ENCODE measurements at places on chromosomes 1 and 21. TPM values are rescaled to one million over a fixed set of nuclear protein-coding genes. Genes with fewer than 3 reads are reported as not detected.
A peak's percentile ranks its signal among the peaks of the same experiment; 100 is the strongest.

Gene BTF3L4
- 42.4 TPM for polyA plus RNA-seq

Gene ADGRB2
- 6.1 TPM for polyA plus RNA-seq

Gene AQP10
- 0.05 TPM for polyA plus RNA-seq

Gene TRABD2B
- 6.1 TPM for polyA plus RNA-seq

Gene RHEX
- 8.5 TPM for polyA plus RNA-seq

Gene NR1I3
- polyA plus RNA-seq: 0.27 TPM

Gene KCNK1
- polyA plus RNA-seq: 8.8 TPM

Gene C4BPA
- polyA plus RNA-seq: 0.91 TPM

Gene KRTAP10-7
- not detected for polyA plus RNA-seq

Gene PCBP3
- 4.6 TPM for polyA plus RNA-seq

Gene HJV
- polyA plus RNA-seq: 0.11 TPM

Gene LMOD1
- 731 TPM for polyA plus RNA-seq

Gene FAM78B
- polyA plus RNA-seq: 1.4 TPM

Gene CLCA4
- polyA plus RNA-seq: 11.7 TPM

GRCh38 chr1:216323344-216323743, 99.9 kb downstream of the USH2A start:
- no peak for DNase-seq

DNA sequence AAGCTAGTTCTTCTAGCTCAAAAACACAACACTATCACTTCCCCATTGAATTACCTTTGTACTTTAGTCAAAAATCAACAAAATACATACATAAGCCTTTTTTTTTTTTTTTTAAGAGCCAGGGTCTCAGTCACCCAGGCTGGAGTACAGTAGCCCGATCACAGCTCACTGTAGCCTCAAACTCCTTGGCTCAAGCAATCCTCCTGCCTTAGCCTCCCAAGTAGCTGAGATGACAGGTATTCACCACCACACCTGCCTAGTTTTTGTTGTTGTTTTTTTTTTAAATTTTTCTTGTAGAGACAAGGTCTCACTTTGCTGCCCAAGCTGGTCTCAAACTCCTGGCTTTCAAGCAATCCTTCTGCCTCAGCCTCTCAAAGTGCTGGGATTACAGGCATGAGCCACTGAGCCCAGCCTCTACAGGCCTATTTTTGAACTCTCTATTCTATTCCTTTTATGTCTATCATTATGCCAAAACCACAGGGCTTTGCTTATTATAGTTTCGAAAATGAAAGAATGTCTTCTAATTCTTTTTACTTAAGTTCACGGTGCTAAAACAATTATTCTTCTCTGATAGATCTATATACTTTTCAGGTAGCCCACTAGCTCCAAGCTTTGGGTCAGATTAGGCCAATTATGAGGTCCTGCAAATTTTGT, 29.6 kb downstream of the GPBP1L1 start:
- no peak for DNase-seq

DNA sequence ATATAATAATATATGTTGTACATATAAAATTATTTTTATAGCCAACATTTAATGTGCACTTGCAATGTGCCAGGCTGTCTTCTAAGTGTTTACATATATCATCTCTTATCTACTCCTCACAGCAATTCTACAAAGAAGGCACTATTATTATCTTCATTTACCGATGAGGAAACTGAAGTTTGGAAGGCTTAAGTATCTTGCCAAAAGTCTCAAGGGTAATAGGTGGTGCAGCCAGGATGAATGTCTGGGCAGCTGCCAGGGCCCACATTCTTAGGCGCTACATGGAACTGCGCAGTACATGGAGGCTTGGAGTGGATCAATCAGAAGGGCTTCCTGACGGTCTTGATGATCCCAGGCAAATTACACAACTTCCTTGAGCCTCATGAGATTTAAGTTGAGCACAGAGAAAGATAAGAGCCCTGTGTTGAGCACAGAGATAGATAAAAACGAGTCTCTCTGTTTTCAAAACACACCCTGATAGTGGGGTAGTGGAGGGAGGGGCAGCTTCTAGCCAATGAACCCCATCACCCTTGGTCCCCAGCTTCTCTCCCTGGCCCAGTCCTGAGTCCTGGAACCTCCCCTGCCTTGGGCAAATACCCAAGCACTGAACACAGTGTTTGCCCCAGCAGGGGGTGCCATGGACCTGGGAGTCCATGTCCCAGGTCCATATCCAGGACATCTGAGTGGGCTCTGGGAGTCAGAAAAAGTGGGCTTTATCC, 9.2 kb downstream of the POU3F1 start:
- DNase-seq: no peak

GRCh38 chr1:186463511-186463910, 2.6 kb upstream of the PDC start:
- no peak for DNase-seq

GRCh38 chr1:43963006-43963405, 6.8 kb upstream of the DPH2 start:
- DNase-seq: no peak

- DNase-seq: no peak
Observed at GRCh38 chr1:11764115-11764514, 2.1 kb downstream of the C1orf167 start.

- DNase-seq: no peak
Observed at GRCh38 chr1:3644273-3644672, 5.6 kb downstream of the WRAP73 start.

GRCh38 chr1:4215391-4215790, 315.3 kb upstream of the C1orf174 start:
- DNase-seq: no peak

DNA sequence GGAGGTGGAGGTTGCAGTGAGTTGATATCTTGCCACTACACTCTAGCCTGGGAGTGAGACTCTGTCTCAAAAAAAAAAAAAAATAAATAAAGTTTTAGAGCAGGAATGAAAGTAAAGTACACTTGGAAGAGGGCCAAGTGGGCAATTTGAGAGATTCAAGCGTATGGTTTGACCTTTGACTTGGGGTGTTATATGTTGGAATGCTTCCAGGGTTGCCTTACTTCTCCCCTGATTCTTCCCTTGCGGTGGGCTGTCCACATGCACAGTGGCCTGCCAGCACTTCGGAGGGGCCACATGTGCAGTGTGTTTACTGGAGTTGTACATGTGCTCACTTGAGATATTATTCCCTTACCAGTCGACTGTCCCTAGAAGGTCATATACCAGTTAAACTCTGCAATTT, 295.5 kb upstream of the PROX1 start:
- DNase-seq: no peak

GRCh38 chr1:59367301-59368007, 70.6 kb downstream of the FGGY start:
- peak; percentile 8 for DNase-seq

GRCh38 chr1:116260621-116261020, 112.4 kb upstream of the ATP1A1 start:
- DNase-seq: no peak

GRCh38 chr1:84582802-84583587, 8.8 kb upstream of the CTBS start:
- DNase-seq: no peak

DNA sequence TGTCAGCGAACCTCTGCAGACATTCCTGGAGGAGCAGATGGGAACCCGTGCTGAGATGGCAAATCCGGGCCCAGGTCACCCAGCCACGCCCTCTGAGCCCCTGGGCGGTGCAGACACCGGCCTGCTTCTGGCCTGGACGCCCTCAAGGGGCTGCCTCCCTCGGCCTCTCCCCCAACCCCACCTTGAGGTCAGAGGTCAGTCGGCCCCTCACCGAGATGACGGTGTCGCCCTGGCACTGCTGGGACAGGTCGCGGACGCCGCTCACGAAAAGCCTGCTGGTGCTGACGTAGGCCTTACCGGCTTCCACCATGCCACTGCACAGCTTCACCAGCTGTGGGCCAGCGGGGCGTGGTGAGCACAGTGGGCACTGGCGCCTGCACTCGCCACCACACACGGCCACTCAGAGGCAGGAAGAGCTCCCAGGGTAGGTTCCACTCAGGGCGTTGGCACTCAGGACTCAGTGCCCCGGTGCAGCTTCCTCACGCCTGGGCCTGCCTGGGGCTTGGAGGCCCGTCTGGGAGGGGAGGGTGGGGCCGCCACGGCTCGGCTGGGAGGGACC, 4.7 kb downstream of the ACAP3 start:
- DNase-seq: no peak

GRCh38 chr1:215651867-215652266, 84.8 kb downstream of the KCTD3 start:
- no peak for DNase-seq

DNA sequence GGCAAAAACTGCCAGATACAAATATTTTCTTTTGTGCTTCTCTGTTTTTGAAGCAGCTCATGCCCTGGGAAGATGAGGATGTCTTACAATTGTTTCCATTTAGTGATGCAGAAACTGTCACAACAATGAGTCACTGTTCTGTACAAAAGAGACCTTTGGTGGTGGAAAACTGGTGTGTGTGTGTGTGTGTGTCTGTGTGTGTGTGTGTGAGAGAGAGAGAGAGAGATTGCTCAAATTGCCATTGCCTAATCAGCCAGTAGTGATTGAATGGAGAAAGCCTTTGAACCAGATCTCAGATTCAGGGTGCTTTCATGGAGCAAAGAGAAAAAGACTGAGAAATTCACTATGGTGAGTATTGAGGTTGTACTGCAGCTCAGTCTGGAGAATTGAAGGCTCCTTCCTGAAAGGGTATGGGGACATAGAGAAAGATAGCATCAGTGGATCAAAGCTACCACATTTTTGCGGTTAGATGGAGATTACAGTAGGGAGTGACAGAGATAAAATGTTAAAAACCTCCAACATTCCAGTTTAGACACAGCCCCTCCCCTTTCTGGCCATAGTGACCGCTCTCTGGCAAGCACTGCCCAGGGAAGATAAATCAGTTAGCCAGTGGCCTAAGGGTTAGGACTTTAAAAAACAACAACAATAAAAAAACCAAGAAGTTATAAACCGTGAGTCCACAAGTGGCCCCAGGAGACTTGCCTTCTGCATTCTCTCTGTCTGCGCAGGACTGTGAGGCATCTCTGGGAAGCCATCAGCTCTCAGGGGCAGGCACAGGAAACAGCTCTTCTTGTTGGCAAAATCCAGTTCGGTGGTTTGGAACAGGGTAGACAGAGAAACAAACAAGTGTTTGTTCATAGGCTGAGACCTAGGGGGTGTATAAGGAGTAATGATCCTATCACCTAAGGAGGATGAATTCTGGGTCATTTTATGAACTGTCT, 406.5 kb downstream of the DUSP10 start:
- DNase-seq: no peak

DNA sequence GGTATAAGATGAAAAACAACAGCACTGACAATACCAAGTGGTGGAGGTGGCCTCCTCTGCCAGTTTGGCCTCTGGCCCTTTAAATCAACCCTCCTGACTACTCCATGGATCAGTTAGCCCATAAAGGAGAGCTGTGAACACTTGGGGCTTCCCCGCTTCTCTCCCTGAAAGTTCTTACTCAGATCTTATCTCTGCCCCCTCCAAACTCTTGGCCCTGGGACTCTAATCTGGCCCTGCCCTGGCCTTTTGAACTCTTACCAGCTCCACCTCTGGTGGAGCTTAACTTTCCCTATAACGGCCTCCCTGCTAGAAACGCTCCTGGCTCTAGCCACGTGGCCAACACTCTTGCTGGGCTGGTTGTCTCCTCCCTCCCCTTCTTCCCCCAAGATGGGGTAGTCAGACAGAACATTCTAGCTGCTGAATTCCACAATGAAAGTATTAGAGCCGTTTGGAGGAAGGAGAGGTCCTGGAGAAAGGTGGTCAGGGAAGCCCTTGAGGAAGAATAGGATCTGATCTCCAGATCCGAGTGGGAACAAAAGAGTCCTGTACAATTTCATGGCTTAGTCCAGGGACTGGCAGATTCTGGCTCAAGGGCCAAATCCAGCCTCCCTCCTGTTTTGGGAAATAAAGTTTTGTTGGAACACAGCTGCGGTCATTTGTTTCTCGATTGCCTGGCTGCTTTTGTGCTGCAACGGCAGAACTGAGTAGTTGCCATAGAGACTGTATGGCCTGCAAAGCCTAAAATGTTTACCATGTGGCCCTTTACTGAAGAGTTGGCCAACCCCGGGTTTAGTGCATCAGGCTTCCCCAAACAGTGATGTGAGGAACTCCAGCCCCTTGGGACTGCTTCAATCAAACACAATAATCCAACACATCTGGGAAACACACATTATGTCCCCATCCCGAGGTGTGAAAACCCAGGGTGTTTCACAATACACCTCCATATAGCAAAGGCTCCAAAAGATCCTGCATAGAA, 9.5 kb upstream of the PIGR start:
- no peak for DNase-seq

DNA sequence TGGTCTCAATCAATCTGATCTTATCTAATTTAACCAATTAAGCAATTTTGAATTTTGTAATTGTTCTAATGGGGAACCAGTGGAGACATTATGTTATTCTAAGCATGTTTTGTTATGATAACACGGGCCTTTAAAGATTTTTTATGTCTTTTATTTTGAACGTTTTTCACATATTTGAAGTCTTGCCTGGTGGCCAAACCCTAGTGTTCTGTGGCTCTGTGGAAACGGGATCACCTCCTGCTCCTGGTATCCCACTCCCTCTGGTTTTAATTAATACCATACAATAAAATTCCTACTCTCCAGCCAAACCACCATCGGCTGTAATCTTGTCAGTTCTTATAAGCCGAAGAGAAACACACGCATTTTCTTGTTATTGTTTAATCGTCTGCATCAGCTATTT, 22.9 kb upstream of the LMO4 start:
- no peak for DNase-seq

GRCh38 chr1:67308136-67308535, 463 bp downstream of the IL12RB2 start:
- no peak for DNase-seq

- peak; percentile 25 for DNase-seq
Observed at GRCh38 chr1:175742790-175743459, 470 bp downstream of the TNR start.

- DNase-seq: no peak
Observed at GRCh38 chr1:101520302-101520701, 283.5 kb downstream of the S1PR1 start.

DNA sequence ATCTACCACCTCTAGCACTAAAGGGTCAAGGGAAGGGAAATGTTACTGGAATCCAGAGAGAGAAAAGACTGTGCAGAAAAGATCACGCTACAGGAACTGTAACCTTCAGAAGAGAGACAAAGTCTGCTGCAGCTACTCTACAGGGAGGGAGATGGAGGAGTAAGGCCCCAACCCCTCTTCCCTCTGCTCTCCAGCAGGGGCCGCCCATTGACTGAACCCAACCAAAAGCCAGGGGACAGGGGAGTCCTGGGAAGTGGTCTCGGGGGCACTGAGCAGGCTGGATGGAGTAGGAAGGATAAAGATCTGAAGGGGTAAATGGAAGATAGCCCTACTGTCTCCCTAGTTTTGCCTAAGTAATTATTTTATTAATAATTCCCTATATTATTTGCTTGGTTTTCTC, 72.8 kb upstream of the NR5A2 start:
- DNase-seq: no peak

GRCh38 chr1:111977378-111977777, 12.1 kb downstream of the KCND3 start:
- DNase-seq: no peak

DNA sequence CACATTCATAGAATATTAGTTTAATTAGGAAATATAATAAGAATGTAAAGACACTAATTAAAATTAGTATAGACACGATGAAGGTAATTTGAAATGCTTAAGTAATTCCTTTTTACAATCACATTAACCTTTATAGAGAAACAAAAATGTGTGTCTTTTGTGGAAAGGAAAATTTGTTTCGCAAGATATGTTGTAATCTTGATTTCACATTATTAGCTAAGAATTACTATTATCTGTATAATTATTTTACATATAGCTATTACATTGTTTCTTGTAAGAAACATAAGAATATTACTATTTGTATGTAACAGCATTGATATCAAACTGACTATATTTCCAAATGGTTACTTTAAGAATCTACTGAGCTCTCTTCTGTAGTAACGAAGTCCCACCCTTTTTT, 111.2 kb downstream of the PTPRC start:
- DNase-seq: no peak

All from urinary bladder (tissue), 4 donors.